ENCODE measurements at places on chromosomes 6 and 20. TPM values are rescaled to one million over a fixed set of nuclear protein-coding genes. Genes with fewer than 3 reads are reported as not detected.
A peak's percentile ranks its signal among the peaks of the same experiment; 100 is the strongest.

GRCh38 chr6:143811501-143812157 is 31.5 kb upstream of the LTV1 start:
- peak; percentile 16 for DNase-seq

DNA sequence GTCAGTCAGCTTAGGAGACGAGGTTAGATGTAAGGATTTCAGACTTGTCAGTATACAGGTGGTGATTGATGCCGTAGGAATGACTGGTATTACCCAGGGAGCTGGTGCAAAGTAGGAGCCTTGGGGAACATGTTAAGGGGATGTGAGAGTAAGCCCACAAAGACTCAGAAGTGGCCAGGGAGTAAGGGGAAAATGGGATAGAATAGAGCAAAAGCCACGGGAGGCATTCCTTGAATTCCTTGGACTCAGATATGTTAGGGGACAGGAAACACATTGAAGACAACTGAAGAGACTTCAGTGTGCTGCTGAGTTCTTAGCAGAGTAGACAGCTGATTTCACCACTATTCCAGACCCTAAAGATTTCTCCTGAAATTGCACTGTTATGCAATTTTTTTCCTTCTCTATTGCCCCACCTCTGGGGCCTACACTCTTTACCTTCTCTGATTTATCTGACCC is 1.2 kb upstream of the ACAT2 start:
- peak; percentile 87 for DNase-seq

DNA sequence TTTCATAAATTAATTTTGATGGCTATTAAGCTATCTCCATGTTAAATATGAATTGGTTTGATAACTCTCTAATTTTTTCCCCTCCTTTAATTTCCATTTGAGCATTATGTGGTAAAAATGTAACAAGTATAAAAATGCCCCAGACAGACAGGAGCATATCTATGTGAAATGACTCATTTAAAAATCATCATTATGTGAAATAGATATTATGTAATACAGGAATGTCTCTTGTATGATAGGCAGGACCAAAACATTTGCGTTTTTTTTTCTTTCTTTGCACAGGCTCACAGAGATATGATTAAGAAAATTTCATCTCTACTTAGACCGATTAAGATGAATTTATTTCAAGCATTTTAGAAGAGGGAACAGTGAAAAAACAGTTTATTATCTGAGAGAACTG is 95.8 kb downstream of the AKAP7 start:
- no peak for DNase-seq

DNA sequence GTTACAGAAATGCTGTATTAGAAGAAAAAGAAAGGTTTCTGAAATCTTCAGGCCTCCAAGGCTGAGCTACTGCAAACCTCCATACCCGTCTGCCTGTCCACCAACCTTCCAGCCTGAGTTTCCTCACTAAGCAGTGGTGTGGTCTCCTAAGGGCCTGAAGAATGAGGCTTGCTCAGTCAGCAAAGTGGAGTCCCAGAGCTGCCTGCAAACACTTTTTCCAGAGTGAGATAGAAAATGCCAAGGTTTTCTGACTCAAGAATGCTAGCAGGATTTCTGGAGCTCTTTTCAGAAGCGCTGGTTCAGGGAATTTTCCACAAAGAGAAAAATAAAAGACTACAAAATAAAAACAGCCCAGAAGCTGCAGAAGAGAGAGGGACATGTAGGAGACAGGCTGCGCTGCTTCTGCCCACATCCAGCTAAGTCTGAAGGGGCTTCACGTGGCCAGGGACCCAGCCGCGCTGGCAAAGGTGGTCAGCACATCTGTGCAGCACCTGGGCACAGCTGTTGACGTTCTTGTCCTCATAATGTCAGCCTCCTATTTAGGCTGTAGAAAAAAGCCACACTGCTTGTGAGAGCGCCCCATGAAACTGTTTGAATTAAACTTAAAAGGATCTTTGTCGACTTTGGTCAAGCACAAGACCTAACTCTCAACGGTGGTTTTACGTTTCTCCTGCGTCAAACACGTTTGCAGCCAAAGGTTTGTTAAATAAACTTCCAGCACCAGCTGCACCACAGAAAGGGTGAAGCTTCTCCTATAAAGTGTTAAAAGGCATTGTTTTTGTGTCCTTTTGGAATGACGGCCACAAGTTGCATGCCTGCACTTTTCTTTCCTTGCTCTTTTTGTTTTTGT is 209.0 kb downstream of the THBS2 start:
- DNase-seq: no peak

DNA sequence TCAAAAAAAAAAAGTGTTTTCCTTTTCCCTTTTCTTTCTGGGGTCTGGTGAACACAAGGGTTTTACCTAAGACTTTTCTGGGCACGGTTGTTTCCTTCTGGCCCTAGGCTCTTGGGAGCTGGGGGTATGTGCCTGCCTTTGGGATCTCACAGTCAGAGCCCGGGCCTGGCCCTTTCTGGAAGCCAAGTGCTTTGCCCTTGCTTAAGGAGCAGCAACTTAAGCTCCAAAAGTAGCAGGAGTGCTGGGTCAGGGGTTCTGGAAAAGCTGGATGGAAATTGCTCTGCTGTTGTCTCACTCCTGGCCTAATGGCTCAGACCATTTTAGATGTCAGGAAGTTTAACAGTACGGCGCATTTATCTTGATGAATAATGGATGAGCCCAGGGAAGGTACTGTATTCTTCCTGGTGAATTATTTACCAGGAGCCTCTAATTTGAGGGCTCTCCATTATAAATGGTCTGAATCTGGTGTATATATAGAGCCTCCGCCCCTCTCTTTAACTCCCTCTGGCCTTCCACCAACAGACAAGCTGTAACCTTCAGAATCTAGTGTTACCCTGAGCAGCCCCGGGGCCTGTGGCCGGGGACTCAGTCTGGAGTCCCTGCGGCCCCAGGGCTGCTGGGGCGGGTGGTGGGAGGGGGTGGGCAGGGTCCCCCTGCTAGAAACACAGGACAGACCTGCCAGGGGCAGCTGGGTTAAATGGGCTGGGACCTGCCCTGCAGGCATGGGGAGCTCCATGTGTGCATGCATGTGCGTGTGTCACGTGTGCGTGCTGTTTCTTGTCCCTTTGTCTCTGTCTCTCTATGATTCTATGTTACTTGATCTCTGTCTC is 37.5 kb downstream of the PTK7 start:
- peak; percentile 68 for DNase-seq

GRCh38 chr20:14319704-14320103 is 17.7 kb downstream of the FLRT3 start:
- no peak for DNase-seq

Gene PDE10A
- 52.1 TPM for total RNA-seq

Gene COL9A3
- total RNA-seq: 0.35 TPM

Gene C6orf58
- 1.0 TPM for total RNA-seq

Gene CNKSR3
- total RNA-seq: 39.6 TPM
